ENCODE measurements at places on chromosomes 13 and 19.

GRCh38 chr19:3518255-3518654, 12.1 kb downstream of the FZR1 start:
- DNase-seq: no peak

- DNase-seq: peak; percentile 42
Observed at GRCh38 chr13:53250272-53250875, 221.8 kb downstream of the OLFM4 start.

DNA sequence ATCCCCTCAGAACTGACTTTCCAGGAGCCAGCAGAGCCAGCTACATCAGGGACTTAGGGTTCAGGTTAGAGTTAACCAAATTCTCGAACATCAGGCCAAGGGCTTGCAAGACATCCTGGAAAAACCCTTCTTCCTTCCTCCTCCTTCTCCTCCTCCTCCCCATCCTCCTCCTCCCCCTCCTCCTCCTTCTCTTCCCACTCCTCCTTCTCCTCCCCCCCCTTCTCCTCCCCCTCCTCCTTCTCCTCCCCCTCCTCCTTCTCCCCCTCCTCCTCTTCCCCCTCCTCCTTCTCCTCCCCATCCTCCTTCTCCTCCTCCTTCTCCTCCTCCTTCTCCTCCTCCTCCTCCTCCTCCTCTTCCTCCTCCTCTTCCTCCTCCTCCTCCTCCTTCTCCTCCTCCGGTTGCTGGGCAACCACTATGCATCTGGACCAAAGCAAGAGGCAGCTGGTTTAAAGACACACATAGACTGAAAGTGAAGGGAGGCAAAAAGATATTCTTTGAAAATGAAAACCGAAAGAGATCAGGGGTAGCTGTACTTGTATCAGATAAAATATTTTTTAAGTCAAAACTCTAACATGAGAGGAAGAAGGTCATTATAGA, 5.9 kb upstream of the CCL25 start:
- DNase-seq: no peak

DNA sequence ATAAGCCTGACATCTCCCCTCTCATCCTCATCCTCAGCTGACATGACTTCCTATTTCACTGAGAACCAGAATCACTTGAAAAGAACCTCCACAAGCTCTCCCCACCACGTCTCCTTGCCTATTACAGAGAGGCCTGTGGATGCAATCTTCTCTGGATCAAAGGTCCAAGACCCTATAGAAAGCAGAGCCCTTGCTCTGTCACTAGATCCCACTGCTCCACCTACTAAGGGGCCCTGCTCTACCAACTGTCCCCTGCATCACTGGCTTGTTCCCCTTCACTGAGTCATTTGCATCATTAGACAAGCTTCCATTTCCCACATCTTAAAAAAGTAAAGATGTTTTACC, 40.8 kb downstream of the RCBTB2 start:
- DNase-seq: no peak

DNA sequence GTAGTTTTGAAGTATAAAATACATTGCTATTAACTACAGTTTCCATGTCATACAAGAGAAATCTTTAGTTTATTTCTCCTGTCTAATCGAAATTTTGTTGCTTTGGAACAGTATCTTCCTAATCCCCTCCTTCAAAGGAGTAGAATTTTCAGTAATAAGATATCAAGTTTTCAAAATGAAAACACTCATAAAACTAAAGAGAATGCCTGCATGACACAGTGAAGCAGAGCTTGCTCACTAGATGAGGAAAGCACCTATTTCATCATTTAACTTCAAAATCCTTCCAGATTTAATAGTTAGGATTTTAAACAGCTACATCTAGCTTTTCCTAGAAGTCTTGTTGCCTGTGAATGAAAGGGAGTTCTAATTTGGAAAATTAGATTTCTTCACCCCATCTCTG, 80.8 kb downstream of the TNFSF11 start:
- no peak for DNase-seq
